Stimulated activated CD8-positive, alpha-beta memory T cell treated with anti-CD3 and anti-CD28 coated beads, Interleukin-15, amount 100 ng/mL, for 24 hours (primary cell): ENCODE measurements at places on chromosomes 2 and 18.

DNA sequence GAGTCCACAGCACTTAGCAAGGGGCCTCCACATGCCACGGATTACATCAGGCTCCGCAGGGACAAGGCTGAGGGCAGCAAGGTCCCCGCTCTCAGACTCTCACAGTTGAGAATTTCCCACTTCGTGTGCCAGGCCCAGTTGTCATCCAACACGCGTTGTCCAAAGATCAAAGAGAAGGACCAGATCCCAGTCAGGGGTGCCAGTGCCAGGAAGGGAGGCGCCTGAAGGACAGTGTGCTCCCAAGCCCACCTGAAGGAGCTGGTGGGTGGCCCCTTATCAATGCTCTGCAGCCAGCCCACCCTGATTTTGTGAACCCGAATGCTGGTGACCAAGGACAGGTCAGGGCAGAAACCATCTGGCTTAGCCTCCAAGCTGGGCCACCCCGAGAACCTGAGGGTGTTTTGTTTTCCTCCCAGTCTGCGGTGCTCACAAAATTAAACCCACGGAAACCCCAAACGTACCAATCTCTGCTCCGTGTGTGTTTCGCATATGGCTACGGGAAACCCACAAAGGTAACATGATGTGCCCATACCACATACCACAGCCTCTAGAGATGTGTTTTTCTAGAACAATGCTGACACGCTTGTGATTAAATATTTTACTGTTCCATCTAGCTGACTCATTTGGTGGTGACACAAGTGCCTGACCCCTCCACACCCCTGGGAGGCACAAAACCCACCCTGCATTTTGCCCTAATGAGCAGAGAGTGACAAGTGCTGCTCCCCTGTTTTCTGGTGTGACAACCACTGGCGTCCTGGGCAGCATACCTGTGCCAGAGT is 24.5 kb downstream of the CRACDL start:
- DNase-seq: no peak

DNA sequence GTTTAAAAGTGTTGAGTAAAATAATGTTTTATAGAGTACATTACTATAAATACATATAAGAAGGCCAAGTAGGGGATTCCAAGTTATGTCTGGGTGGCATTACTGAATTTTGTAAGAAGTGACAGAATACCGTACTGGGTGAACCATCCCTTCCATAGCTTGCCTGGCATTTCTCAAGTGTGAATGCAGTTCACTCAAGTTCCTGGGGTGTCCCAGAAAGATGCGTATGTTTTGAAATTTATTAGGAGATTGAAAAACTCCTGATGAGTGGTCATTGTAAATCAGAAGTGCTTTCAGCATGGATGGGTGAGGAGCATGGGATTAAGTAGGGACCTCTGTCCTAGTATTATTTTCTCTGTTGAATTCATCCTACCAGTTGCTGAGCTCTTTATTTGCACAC is 103.2 kb downstream of the VAPA start:
- DNase-seq: no peak

- DNase-seq: no peak
These were observed 41.7 kb downstream of the PLEKHM3 start for GRCh38 chr2:207983641-207984042.

- no peak for DNase-seq
These were observed 42.8 kb downstream of the CCDC68 start for GRCh38 chr18:54916507-54916906.

DNA sequence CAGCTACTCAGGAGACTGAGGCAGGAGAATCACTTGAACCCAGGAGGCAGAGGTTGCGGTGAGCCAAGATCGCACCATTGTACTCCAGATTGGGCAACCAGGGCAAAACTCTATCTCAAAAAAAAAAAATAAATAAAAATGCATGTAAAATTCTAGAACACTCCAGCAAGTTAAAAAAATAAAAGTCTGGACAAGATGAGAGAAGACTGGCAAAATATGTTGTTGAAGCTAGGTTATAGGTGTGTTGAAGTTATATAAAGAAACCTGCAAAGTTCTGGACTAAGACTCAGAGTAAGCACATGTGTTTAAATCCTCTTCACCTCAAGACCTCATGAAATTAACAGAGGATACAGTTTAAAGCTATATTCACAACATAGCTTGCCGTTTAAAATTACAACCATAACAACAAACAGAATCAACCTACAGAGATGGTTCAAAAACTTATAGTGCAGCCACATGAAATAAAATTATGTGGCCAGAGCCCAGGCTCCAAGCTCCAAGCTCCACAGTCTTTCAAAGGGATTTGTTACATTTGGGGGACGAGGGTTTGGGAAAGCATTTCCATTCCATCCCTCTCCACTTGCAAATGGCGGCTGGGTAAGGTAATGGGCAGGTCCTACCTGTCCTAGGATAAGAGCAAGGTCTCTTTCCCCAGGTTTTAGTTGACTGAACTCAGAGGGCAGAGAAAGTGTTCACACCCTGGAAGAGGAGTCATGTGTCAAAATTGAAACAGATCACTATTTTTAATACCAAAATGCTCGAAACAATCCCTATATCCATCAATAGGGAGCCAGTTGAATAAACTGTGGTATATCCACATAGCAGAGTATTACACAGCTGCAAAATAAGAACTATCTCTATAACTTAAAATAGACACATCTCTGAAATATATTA is 59.9 kb upstream of the MYCN start:
- no peak for DNase-seq

- DNase-seq: no peak
These were observed 254.7 kb downstream of the RAD51AP2 start for GRCh38 chr2:17263570-17263968.

DNA sequence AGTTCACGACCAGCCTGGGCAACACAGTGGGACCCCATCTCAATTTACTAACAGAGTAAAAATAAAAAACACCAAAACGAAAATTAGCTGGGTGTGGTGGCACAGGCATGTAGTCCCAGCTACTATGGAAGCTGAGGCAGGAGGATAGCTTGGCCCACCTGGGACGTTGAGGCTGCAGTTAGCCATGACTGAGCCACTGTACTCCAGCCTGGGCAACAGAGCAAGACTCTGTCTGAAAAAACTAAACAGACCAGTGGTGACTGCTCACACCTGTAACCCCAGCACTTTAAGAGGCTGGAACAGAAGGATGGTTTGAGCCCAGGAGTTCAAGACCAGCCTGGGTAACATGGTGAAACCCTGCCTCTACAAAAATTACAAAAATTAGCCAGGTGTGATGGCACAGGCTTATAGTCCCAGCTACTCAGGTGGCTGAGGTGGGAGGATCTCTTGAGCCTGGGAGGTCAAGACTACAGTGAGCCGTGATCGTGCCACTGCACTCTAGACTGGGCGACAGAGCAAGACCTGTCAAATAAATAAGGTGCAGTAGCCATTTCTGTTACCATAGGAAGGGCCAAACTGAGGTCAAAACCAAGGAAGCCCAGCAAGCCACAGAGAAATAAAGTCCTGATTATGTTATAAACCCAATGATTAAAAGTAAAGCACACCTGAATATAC is 14.0 kb downstream of the USP34 start:
- DNase-seq: no peak

- no peak for DNase-seq
These were observed 193.0 kb upstream of the CYP26B1 start for GRCh38 chr2:72340665-72341064.

- no peak for DNase-seq
These were observed at the start of gene UPP2 for GRCh38 chr2:158101384-158101926. Gene UPP2 (plus strand): TSS chr2:158101876. CDS start chr2:158102064, 188 bp downstream.
